ENCODE measurements at places on chromosomes 7 and 10.

DNA sequence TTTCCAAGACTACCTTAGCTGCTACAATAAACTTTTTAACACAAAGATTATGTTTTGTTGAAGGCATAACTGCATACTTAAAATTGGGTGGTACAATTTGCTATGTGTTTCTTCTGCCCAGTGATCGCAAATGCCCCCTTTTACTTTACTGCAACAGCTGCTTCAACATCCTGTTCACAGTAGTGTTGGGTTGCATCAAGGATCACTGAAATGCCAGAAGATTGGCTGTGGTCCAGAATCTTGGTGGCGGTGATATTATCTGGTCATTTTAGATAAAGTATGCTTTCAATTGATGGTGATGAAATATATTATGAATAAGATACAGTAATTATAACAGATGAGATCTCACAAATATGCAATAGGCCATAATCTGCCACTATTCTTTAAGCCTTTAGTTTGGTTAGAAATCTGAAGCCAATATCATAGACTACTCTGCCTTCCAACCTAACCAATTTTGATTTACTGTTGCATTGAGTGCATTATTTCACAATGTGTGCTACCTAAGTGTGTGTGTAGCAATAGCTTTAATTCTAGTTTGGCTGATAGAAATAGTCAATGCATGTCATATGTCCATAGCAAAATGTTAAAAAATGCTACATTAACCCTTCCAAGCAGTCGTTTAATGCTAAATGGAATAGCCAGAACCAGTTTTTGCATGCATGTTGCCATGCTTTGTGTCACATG lies 29.8 kb upstream of the ING3 start:
- DNase-seq = no peak

DNA sequence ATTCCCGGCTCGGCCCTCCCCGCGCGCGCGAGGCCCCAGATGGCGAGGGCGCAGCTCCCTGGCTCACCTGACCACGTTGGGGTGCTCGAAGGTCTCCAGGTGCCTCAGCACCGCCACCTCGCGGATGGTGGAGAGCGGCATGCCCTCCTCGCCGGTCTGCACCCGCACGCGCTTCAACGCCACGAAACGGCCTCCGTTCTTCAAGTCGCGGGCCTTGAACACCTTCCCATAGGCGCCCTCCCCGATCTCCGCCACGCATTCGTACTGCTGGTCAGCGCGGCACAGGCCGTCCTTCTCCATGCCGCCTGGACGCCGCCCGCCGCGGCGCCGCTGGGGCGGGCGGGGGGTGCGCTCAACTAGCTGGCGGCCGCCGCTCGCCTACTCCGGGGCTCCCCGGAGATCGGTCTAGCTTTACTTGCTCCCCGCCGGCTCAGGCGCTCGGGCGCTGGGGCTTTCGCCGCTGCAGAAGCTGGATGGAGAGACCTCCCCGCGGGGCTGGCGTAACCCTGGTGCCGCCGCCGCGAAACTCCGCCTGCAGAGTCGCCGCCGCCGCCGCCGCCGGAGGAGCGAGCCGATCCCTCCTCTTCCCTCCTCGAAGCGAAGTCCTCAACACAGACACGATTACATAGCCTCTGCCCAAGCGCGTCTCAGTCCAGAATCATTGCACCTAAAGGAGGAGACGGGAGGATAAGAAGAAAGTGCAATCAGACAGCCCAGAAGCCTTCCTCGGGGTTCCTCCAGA lies 3.2 kb downstream of the CDK6 start:
- peak; percentile 90 for DNase-seq

GRCh38 chr7:36683695-36684357 lies 40.5 kb downstream of the AOAH start:
- DNase-seq = peak; percentile 39

- no peak for DNase-seq
These were observed 49.3 kb downstream of the HIP1 start for GRCh38 chr7:75689246-75690099.

DNA sequence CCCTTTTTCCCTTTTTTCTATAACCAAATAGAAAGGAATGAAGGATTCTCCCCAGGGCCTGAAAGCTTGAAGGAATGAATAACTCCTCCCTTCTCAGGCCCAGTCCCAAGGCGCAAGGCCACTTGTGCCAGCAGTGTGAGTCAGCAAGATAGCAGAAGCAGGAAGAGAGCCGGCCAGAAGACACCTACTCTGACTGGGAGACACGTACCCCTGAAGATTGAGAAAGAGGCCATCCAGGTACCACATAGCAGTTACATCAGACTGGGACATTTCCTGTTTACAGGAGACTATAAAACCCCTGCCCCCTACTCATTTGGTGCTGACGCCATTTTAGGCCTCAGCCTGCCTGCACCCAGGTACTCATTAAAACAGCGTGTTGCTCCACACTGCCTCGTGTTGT lies 65.5 kb downstream of the LRRC17 start:
- no peak for DNase-seq

DNA sequence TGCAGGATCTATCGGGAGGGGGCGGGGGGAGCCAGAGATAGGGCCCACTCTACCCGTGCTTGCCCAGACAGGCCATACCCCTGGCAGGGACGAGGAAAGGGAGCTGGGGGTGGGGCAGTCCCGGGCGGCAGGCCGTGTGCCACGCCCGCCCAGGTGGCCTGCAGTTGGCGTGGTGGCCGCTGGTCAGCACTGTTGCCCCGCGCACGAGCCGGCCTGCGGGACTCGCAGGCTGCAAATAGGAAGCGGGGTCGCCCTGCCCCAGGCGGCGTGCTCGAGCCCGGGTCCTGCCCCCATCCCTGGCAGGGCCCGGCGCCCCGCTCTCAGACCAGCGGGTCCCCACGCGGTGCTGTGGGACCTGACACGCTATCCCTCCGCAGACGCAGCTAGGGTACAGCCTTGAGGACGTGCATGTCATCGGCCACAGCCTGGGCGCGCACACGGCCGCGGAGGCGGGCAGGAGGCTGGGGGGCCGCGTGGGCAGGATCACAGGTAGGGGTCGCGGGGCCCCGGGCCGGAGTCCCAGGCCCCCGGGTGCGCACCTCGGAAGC lies 6.7 kb downstream of the PNLIPRP2 start:
- no peak for DNase-seq

All from CD4-positive, alpha-beta T cell treated with Interleukin-2 at 100 ng/mL for 4 hours (primary cell).